ENCODE measurements at places on chromosomes 5 and 9. TPM values are rescaled to one million over a fixed set of nuclear protein-coding genes. Genes with fewer than 3 reads are reported as not detected.

GABRA6 gene
- total RNA-seq = not detected

AK8 gene
- 0.68 TPM for total RNA-seq

SPATA31A3 gene
- 0.05 TPM for total RNA-seq

IRX1 gene
- 4.2 TPM for total RNA-seq

HABP4 gene
- total RNA-seq = 7.7 TPM

PDE6A gene
- 0.11 TPM for total RNA-seq

PPWD1 gene
- total RNA-seq = 34.4 TPM

CRHBP gene
- total RNA-seq = 0.53 TPM

SPIN1 gene
- 31.4 TPM for total RNA-seq

IFNA21 gene
- not detected for total RNA-seq

FOXI1 gene
- not detected for total RNA-seq

PELO gene
- total RNA-seq = 51.4 TPM

ACTBL2 gene
- total RNA-seq = 0.56 TPM

ITGA2 gene
- total RNA-seq = 10.9 TPM

AFAP1L1 gene
- total RNA-seq = 15.0 TPM

DTWD2 gene
- 12.2 TPM for total RNA-seq

PRUNE2 gene
- total RNA-seq = 0.38 TPM

PCDHGA6 gene
- total RNA-seq = 1.5 TPM

NELFB gene
- 51.2 TPM for total RNA-seq

TUSC1 gene
- 24.5 TPM for total RNA-seq

IL13 gene
- total RNA-seq = 0.42 TPM

TMEM38B gene
- total RNA-seq = 16.6 TPM

EHMT1 gene
- total RNA-seq = 61.8 TPM

PGM5 gene
- 3.2 TPM for total RNA-seq

PCDHAC1 gene
- total RNA-seq = 1.5 TPM

HSD17B3 gene
- total RNA-seq = 1.2 TPM

ASPN gene
- not detected for total RNA-seq

FAXDC2 gene
- total RNA-seq = 4.5 TPM

ZCCHC7 gene
- 17.6 TPM for total RNA-seq

CDH18 gene
- total RNA-seq = 0.30 TPM

SMIM33 gene
- not detected for total RNA-seq

CCDC192 gene
- total RNA-seq = 0.27 TPM

GLRA1 gene
- total RNA-seq = not detected

BTNL3 gene
- total RNA-seq = not detected

DNAI1 gene
- 0.11 TPM for total RNA-seq

C7 gene
- total RNA-seq = not detected

GLIPR2 gene
- total RNA-seq = 1.2 TPM

RORB gene
- total RNA-seq = 1.2 TPM

CDKN2B-AS1 gene
- not detected for total RNA-seq

NSA2 gene
- total RNA-seq = 154 TPM

GPRIN1 gene
- total RNA-seq = 10.1 TPM

AP3B1 gene
- total RNA-seq = 29.9 TPM

SPATA31C1 gene
- not detected for total RNA-seq

GABRA1 gene
- not detected for total RNA-seq

SPINK6 gene
- total RNA-seq = not detected

DNAH5 gene
- 0.30 TPM for total RNA-seq

CCDC69 gene
- 2.1 TPM for total RNA-seq

Data from A375 (cell line).